Esophagus squamous epithelium (tissue), 5 donors: ENCODE measurements at places on chromosomes 5 and 9.
A peak's percentile ranks its signal among the peaks of the same experiment; 100 is the strongest.

GRCh38 chr5:56415356-56415765 is 182.2 kb upstream of the ANKRD55 start:
- peak overlapping the region; percentile 60 for H3K27ac ChIP-seq
- no peaks in the 10 kb centered on the region for H3K36me3 ChIP-seq
- peaks cover 22% of the 10 kb centered on the region for H3K4me1 ChIP-seq
- H3K4me3 ChIP-seq = no peak overlapping the region

- no peak for DNase-seq
- no peaks in the 10 kb centered on the region for H3K27me3 ChIP-seq
- H3K4me3 ChIP-seq = no peak overlapping the region
- peaks cover 18% of the 10 kb centered on the region for H3K4me1 ChIP-seq
Observed at GRCh38 chr9:20981486-20981885, 50.0 kb downstream of the HACD4 start.

DNA sequence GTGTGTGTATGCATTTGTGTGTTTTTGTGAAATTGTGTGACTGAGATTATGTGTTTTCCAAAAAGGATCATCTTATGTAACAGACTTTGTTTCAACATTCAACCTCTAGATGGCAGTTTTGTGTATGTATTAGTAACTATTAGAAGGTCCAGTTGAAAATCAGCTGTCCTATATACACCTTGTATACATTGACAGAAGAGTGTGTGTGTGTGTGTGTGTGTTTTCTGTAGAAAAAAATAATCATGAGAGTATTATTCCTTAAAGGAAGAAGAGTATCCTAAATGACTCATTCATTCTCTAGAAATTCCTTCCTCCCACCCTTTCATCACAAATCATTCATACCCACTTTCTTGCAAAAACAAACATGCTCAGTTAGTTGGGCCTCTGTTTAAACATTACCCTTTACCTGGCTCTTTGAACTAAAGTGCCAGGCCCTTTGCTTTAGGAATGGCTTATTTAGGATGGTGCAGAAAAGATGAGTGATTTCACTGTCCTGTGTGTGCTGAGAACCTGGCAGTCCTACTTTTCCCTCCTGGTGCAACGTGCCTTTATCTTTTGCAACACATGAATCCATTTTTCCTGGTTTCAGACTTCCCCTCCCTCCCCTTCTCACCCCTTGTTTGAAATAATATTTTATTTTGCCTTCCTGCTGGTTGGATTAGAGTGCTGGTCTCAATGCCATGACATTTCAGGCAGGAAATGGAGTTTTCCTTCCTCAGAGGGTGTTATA is 152.2 kb downstream of the ARHGAP26 start:
- no peaks in the 10 kb centered on the region for H3K27me3 ChIP-seq
- H3K27ac ChIP-seq = no peak overlapping the region
- no peak overlapping the region for H3K4me3 ChIP-seq
- H3K36me3 ChIP-seq = no peaks in the 10 kb centered on the region

DNA sequence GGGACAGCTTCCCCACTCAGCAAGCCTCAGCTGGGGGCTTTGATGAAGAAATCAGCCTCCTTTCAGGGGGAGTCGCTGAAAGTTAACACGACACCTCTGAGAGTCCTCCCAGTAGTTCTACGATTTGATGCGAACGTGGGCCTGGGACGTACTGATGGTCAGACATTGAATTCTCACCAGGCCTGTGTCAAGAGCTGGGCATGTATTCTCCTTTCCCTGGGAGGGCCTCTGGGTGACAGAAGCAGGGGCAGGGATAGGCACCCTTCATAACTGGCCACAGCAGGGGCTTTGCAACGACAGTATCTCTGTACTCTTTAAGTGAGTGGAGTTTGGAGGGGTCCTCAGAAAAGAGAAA is 15.6 kb upstream of the COL5A1 start:
- H3K27me3 ChIP-seq = no peaks in the 10 kb centered on the region
- H3K4me3 ChIP-seq = no peak overlapping the region
- DNase-seq = no peak

DNA sequence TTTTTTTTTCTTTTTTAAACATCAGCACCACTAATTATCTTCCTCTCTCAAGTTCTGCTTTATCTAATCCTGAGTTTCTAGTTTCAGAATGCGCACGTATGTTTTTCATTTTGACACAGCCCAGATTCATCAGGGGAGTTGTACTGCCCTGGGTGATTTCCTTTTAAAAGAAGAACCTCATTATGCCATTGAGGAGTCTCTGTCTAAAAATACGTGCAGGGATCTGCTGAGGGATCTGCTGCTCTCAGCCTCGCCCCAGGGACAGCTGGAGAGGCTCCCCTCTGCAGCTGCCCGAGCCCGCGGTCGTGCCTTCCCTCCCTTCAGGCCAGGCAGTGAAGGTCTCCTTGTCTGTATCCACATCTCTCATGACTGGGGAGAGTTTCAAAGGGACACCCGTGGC is 273.1 kb downstream of the ARHGEF28 start:
- no peaks in the 10 kb centered on the region for H3K27me3 ChIP-seq
- no peak for DNase-seq
- no peak overlapping the region for H3K27ac ChIP-seq
- peaks cover 3% of the 10 kb centered on the region for H3K36me3 ChIP-seq

- H3K27ac ChIP-seq = no peak overlapping the region
- no peaks in the 10 kb centered on the region for H3K4me1 ChIP-seq
- no peaks in the 10 kb centered on the region for H3K27me3 ChIP-seq
- no peak overlapping the region for H3K4me3 ChIP-seq
- DNase-seq = no peak
- no peaks in the 10 kb centered on the region for H3K36me3 ChIP-seq
Observed at GRCh38 chr5:98997000-98997399, 68.2 kb upstream of the CHD1 start.

GRCh38 chr9:93996863-93997262 is 41.7 kb upstream of the BARX1 start:
- H3K36me3 ChIP-seq = no peaks in the 10 kb centered on the region
- H3K27me3 ChIP-seq = no peaks in the 10 kb centered on the region
- H3K27ac ChIP-seq = no peak overlapping the region
- DNase-seq = no peak

DNA sequence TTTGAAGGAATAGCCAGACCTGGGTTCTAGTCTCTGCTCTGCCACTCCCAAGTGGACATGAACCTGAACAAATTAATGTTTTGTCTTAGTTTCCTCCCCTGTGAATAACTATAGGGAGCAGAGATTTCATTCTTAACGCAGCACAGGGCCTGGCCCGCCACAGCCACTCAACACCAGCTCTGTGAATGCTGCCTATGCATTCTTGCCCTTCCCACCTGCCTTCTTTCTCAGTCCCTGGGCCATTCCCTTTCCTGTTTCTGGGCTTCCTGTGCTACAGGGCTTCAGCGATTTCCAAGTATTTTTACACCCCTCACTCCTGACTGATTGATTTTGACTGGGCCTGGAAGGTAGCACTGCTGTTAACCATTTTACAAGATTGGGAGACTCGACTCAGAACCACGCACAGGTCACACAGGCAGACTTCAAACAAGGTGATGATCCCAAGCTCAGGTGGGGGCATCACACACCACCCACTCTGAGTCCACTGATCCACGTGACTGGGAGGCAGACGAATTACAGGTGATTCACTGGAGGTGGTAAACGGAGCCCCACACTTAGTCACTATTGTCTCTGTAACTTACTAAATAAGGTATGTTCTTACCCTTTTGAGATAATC is 21.4 kb downstream of the PTPN3 start:
- no peaks in the 10 kb centered on the region for H3K27me3 ChIP-seq
- H3K27ac ChIP-seq = peak overlapping the region; percentile 46
- no peak overlapping the region for H3K4me3 ChIP-seq
- peaks cover 45% of the 10 kb centered on the region for H3K4me1 ChIP-seq
- no peak for DNase-seq
- H3K36me3 ChIP-seq = peaks cover 5% of the 10 kb centered on the region

GRCh38 chr5:72115296-72115695 is 8.0 kb downstream of the MAP1B start:
- peaks cover 14% of the 10 kb centered on the region for H3K4me1 ChIP-seq
- no peak overlapping the region for H3K4me3 ChIP-seq
- peaks cover 11% of the 10 kb centered on the region for H3K36me3 ChIP-seq
- no peak for DNase-seq

DNA sequence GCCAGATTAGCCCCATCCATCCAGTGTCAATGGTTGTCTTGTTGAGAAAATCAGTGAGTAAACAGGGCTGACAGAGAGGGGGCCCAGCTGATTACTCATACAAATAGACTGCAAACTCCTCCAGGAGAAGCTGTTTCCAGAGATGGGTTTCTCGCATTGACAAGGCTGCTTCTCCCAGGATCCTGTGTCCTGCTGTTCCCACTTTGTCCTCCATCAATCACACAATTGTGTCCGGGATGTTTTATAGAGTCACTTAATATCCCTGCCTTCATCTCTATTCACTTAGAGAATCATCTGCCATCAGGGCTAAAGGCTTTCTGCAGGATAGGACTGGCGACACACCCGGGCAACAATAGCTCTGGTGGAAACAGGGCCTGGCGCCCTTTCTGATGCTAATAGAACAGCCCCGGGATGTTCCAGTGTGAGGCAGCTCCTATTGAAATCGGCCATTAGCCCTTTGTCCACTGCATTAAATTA is 71.7 kb upstream of the TBCA start:
- no peak for DNase-seq
- no peaks in the 10 kb centered on the region for H3K36me3 ChIP-seq
- peaks cover 3% of the 10 kb centered on the region for H3K4me1 ChIP-seq
- no peak overlapping the region for H3K27ac ChIP-seq
- H3K4me3 ChIP-seq = no peak overlapping the region
- H3K27me3 ChIP-seq = no peaks in the 10 kb centered on the region

DNA sequence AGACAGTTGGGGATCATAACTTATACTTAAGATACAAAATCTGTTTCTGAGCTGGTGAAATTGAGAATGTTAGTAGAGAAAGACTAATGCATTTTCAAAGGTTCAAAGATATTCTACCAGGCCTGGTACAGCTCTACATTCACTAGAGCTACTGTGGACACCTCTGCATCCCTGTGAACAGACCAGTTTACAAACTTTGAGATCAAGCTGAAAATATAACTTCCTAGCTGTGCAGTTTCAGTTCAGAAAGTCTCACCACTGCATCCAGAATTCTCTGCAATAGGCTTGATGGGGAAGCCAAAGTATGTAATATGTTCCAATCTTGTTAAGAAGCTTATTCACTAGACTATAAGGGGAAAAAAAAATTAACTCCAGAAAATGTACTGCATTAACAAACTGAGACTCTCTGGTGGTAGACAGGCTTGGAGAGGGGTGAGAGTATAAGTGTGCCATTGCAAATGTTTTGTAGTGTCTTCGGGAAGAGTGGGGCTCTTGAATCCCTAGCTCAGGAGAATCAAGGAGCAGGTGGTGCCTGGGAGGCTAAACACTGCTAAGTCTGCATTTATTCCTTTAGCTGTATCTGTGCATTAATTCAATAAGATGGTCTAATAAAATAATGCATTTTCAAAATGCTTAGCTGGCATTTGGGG is 671.9 kb downstream of the NR2F1-AS1 start:
- H3K27me3 ChIP-seq = no peaks in the 10 kb centered on the region
- H3K36me3 ChIP-seq = no peaks in the 10 kb centered on the region
- DNase-seq = no peak
- H3K27ac ChIP-seq = no peak overlapping the region

- H3K36me3 ChIP-seq = no peaks in the 10 kb centered on the region
- no peak for DNase-seq
- peak within 1 kb of the TSS; percentile 79 for H3K4me3 ChIP-seq
- H3K4me1 ChIP-seq = peaks cover 31% of the 10 kb centered on the region
Observed at GRCh38 chr5:134524826-134525682, at the start of gene JADE2. TSS of gene JADE2 (plus strand) at chr5:134525670. CDS start at chr5:134535858, 10,188 bp downstream.

DNA sequence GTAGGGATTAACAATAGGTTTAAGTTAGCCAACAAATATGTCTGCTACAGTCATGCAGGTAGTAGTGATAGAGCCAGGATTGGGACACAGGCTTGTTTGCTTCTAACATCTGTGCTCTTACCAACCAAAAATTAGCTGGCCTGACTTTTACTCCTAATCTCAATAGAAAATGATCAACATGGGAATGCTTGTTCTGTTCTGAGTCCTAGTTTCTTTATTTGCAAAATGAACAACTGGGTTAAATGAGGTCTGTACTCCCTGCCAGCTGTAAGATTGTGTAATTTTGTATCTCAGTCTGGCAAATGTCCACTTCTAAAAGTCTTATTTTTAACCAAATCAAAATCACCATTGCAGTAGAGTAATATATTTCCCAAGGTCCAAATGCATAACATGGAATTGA is 216.8 kb downstream of the NMUR2 start:
- no peaks in the 10 kb centered on the region for H3K27me3 ChIP-seq
- no peaks in the 10 kb centered on the region for H3K36me3 ChIP-seq
- no peaks in the 10 kb centered on the region for H3K4me1 ChIP-seq
- no peak overlapping the region for H3K4me3 ChIP-seq
- H3K27ac ChIP-seq = no peak overlapping the region

- H3K27me3 ChIP-seq = peaks cover 9% of the 10 kb centered on the region
- H3K36me3 ChIP-seq = no peaks in the 10 kb centered on the region
- H3K27ac ChIP-seq = no peak overlapping the region
- no peak overlapping the region for H3K4me3 ChIP-seq
- H3K4me1 ChIP-seq = no peaks in the 10 kb centered on the region
Observed at GRCh38 chr5:155064580-155064979, 51.0 kb downstream of the KIF4B start.

DNA sequence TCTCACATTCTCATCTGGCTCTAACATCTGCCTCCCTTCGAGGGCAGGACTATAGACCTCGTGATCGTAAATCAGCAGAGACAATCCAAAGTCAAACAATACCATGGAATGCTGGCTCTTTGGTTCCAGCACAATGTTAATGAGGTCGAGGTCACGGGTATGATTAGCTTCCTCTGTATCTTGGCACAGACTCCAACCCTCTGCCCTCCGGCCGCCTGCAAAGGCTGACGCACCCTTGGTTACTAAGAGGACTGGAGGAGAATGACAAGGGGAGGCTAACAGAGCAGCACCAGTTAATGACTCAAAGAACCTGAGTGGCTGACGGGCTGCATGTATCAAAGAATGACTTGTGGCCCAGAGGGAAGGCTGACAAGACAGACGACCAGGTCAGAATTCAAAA is 10.1 kb downstream of the LHFPL2 start:
- H3K4me3 ChIP-seq = peak overlapping the region; percentile 1
- H3K27ac ChIP-seq = peak overlapping the region; percentile 17
- peaks cover 26% of the 10 kb centered on the region for H3K4me1 ChIP-seq
- H3K36me3 ChIP-seq = no peaks in the 10 kb centered on the region
- no peaks in the 10 kb centered on the region for H3K27me3 ChIP-seq

DNA sequence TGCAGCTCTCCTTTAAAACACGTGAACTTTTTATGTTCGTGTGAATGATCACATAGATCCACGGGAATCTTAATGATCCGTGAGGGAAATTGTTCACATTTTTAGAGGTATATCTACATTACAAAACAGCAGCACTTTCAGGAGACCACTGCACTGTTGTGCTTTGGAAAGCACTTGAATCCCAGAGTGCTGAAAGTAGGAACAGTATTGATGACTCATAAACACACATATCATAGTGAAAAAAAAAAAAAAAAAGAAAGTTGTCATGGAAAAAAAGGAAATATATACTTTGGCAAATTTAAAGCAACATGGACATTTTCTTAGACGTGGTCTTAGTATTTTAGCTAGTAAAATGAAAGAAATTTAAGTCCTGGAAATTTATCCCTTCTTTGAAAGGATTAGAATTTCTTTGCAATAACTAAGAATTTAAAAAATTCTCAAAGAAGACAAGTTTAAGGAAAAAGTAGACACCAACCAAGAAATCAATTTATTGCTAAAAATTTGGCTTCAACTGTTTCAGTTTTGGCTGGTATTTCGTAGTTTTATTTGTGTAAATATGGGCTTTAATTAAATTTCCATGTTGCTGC is 55.4 kb downstream of the ADGRV1 start:
- no peaks in the 10 kb centered on the region for H3K4me1 ChIP-seq
- H3K36me3 ChIP-seq = no peaks in the 10 kb centered on the region
- no peak overlapping the region for H3K4me3 ChIP-seq
- DNase-seq = no peak
- H3K27me3 ChIP-seq = no peaks in the 10 kb centered on the region
- H3K27ac ChIP-seq = no peak overlapping the region
